ENCODE measurements at places on chromosomes 12 and 14. TPM values are rescaled to one million over a fixed set of nuclear protein-coding genes. Genes with fewer than 3 reads are reported as not detected.

DNA sequence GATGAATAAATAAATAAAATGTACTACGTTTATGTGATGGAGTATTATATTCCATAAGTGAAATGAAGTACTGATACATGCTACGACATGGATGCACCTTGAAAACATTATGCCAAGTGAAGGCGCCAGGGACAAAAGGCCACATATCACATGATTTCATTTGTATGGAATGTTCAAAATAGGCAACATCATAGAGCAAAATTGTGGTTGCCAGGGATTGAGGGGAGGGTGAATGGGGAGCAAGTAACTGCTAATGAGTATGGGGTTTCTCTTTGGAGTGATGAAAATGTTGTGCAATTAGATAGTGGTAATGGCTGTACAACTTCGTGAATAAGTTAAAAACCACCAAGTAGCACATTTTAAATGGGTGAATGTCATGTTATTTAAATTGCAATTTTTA lies 132.8 kb downstream of the SLC38A4 start:
- H3K27me3 ChIP-seq, result peaks cover 2% of the 10 kb centered on the region
- no peak overlapping the region for H3K27ac ChIP-seq
- DNase-seq, result no peak
- no peaks in the 10 kb centered on the region for H3K4me1 ChIP-seq
- no peak overlapping the region for H3K4me3 ChIP-seq

- H3K36me3 ChIP-seq, result peaks cover 4% of the 10 kb centered on the region
- no peak overlapping the region for H3K4me3 ChIP-seq
- no peak for DNase-seq
- H3K27me3 ChIP-seq, result peaks cover 25% of the 10 kb centered on the region
- H3K4me1 ChIP-seq, result no peaks in the 10 kb centered on the region
These were observed 10.9 kb upstream of the ZNF705A start for GRCh38 chr12:8145754-8146441.

DNA sequence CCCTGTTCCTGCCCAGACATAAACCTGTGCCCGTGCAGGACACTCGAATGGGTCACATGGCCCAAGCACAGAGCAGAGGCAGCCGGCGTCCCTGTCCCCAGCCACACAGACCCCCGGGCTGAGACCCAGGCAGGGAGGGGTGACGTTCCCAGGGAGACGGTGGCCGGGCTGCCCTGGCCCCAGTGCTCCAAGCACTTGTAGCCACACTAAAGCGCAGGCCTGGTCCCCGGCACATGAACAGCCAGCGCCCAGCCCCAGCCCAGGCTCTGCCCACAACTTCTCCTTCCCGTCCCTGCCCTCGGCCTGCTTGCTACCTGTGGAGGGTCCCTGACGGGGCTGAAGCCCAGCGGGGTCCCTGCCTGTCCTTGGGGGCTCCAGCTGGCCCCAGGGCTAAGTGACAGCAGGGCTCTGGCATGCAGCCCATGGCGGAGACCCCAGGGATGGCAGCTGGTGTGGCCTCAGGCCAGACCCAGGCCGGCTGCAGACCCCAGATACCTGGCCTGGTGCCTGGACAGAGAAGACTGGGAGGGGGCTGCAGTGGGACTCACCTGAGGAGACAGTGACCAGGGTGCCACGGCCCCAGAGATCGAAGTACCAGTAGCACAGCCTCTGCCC lies 338.4 kb downstream of the TMEM121 start:
- peak overlapping the region; percentile 52 for H3K27ac ChIP-seq
- peak; percentile 33 for DNase-seq
- H3K4me3 ChIP-seq, result no peak overlapping the region
- H3K27me3 ChIP-seq, result no peaks in the 10 kb centered on the region
- H3K4me1 ChIP-seq, result peaks cover 27% of the 10 kb centered on the region
- H3K36me3 ChIP-seq, result peaks cover 1% of the 10 kb centered on the region

- no peaks in the 10 kb centered on the region for H3K4me1 ChIP-seq
- H3K36me3 ChIP-seq, result peaks cover 13% of the 10 kb centered on the region
- H3K27me3 ChIP-seq, result peaks cover 3% of the 10 kb centered on the region
- no peak overlapping the region for H3K4me3 ChIP-seq
These were observed 140.7 kb downstream of the DPF3 start for GRCh38 chr14:72753044-72753710.

- DNase-seq, result no peak
- H3K27ac ChIP-seq, result no peak overlapping the region
- no peaks in the 10 kb centered on the region for H3K4me1 ChIP-seq
- no peaks in the 10 kb centered on the region for H3K27me3 ChIP-seq
- no peak overlapping the region for H3K4me3 ChIP-seq
These were observed 152.1 kb downstream of the ITPR2 start for GRCh38 chr12:26680727-26681455.

- no peak overlapping the region for H3K27ac ChIP-seq
- H3K4me1 ChIP-seq, result no peaks in the 10 kb centered on the region
- DNase-seq, result no peak
- peaks cover 4% of the 10 kb centered on the region for H3K36me3 ChIP-seq
- H3K4me3 ChIP-seq, result no peak overlapping the region
These were observed 9.3 kb upstream of the ATF7IP start for GRCh38 chr12:14356147-14356546.

NOXRED1 gene
- total RNA-seq, result 0.58 TPM

IL22 gene
- total RNA-seq, result not detected

ST8SIA1 gene
- 13.8 TPM for total RNA-seq

All from activated naive CD8-positive, alpha-beta T cell treated with anti-CD3 and anti-CD28 coated beads, Interleukin-2, amount 10 ng/mL, durations not matched to agents 7 days and 5 days (primary cell).